Breast epithelium (tissue), 4 donors: ENCODE measurements at places on chromosomes 16 and 17. TPM values are rescaled to one million over a fixed set of nuclear protein-coding genes. Genes with fewer than 3 reads are reported as not detected.

GRCh38 chr16:77137045-77137444 is 53.9 kb upstream of the MON1B start:
- H3K4me1 ChIP-seq: no peaks in the 10 kb centered on the region
- H3K36me3 ChIP-seq: no peaks in the 10 kb centered on the region
- no peak overlapping the region for H3K4me3 ChIP-seq
- H3K27me3 ChIP-seq: no peaks in the 10 kb centered on the region

GRCh38 chr17:76953946-76954345 is 85.7 kb downstream of the MGAT5B start:
- H3K4me1 ChIP-seq: no peaks in the 10 kb centered on the region
- no peaks in the 10 kb centered on the region for H3K27me3 ChIP-seq
- H3K4me3 ChIP-seq: no peak overlapping the region
- no peaks in the 10 kb centered on the region for H3K36me3 ChIP-seq
- no peak overlapping the region for H3K27ac ChIP-seq

Gene NPIPB6
- total RNA-seq: not detected

DNA sequence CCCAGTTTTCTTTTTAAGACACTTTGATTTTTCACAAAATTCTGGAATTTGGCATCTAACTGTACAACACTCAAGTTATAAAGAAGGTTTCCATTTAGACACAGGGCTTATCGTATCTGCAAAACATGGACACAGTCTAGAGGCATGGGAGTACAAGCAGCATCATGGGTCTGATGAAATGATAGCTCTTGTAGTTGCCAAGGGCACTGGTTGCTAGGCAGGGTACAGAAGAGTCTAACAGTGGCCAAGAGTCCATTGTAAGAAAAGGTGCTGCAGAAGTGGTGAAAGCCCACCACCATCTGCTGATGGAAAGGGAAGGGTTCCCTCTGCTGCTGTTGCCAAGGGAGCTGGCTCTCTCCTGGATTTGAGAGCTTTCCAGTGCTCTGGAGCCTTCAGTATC is 20.8 kb downstream of the MYOCD start:
- no peaks in the 10 kb centered on the region for H3K36me3 ChIP-seq
- H3K4me1 ChIP-seq: no peaks in the 10 kb centered on the region
- no peak overlapping the region for H3K4me3 ChIP-seq
- no peak overlapping the region for H3K27ac ChIP-seq

DNA sequence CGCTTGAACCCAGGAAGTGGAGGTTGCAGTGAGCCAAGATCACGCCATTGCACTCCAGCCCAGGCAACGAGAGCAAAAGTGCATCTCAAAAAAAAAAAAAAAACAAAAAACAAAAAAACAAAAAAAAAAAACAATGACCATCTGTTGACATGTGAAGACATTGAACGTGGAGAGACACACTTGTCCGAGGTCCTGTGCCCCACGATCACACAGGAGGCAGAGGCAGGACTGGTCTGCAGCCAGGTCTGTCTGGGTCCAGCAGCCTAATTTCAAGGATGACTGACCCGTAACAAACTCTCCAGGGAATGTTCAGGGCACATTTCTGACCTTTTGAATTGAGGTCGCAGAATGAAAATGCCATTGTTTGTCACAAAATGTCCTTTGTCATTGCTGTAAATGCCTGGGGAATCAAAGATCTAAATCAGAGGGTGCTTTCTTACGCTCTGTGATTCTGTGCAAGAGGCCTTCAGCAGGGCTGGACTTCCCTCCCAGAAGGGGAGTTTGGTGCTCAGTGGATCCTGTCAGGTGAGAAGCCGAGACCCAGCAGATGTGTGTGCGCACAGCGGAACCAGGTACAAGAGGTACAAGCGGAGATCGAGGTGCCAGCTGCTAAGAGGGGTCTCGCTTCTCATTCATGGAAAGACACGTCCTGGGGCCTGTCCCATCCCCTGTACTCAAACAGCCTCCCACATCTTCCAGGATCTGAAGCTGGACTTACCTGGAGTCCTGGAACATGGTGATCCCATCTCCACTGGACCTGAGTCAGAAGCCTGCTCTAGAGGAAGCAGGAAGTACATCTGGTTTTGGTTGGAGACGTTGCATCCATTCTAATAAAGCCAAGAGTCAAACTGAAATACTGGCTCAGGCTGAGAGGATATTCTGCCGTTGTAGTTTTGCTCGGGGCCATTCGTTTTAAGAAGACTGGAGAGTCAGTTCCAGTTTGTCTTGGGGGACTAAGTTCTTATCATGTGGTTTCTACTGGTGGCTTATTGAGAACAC is 95.8 kb downstream of the IRF8 start:
- no peaks in the 10 kb centered on the region for H3K36me3 ChIP-seq
- H3K4me1 ChIP-seq: no peaks in the 10 kb centered on the region

GRCh38 chr16:31453255-31454204 is 5.8 kb upstream of the ARMC5 start:
- H3K4me1 ChIP-seq: peaks cover 28% of the 10 kb centered on the region
- no peaks in the 10 kb centered on the region for H3K27me3 ChIP-seq
- no peaks in the 10 kb centered on the region for H3K36me3 ChIP-seq
- H3K4me3 ChIP-seq: no peak overlapping the region
- H3K27ac ChIP-seq: peak overlapping the region; percentile 61
- no peak for DNase-seq

DNA sequence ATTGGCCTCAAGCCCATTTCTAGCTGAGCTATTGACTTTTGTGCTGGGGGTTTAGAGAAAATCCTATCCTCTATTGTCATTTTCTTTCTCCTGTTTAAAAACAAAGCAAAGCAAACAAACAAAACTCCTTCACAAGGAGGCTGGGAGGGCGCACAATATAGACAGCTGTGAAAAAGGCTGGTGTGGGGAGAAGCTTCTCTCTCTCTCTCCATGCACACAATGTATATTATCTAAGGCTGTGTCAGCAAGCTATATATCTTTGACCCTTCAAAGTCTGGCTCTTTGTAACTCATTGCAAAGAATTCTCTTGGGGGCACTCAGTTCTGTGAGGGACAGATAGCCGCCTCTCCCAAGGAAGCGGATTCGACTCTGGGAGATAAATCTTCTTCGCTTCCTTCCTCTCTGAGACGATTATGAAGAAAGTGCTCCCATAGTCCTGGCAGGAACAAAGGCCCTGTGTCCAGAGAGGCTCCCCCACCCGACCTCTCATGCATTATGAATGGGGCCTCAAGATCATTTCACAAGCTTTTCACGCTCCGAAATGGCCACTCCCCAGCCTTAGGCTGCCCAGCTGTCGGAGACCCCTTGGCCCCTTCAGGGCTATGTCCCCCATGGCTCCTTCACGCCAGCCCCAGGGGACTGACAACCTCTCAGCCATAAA is 33.2 kb upstream of the MEAK7 start:
- no peaks in the 10 kb centered on the region for H3K36me3 ChIP-seq
- no peak overlapping the region for H3K4me3 ChIP-seq
- peaks cover 6% of the 10 kb centered on the region for H3K4me1 ChIP-seq
- no peak overlapping the region for H3K27ac ChIP-seq

Gene KRT24
- not detected for total RNA-seq

- DNase-seq: no peak
- H3K27ac ChIP-seq: no peak overlapping the region
- no peak overlapping the region for H3K4me3 ChIP-seq
Observed at GRCh38 chr17:28170771-28171170, 128.3 kb downstream of the NLK start.

DNA sequence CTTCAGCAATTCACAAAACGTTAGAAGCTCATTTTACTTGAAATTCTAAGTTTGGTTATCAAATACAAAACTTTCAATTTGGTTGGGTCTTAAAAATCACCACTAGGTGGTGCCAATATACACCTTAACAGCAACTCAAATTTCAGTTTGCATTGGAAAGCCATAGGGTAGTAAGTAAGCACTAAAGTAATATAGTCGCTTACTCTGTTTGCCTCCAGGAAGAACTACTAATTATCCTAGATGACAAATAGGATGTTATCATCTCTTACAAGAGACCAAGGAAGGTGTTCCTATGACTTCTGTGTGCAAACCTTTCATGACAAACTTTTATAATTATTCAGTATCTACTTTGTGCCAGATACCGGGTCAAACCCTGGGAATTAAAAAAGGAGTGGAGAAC is 93.3 kb downstream of the MYO1D start:
- no peak overlapping the region for H3K27ac ChIP-seq
- no peaks in the 10 kb centered on the region for H3K4me1 ChIP-seq
- H3K4me3 ChIP-seq: no peak overlapping the region
- DNase-seq: no peak
- no peaks in the 10 kb centered on the region for H3K36me3 ChIP-seq

DNA sequence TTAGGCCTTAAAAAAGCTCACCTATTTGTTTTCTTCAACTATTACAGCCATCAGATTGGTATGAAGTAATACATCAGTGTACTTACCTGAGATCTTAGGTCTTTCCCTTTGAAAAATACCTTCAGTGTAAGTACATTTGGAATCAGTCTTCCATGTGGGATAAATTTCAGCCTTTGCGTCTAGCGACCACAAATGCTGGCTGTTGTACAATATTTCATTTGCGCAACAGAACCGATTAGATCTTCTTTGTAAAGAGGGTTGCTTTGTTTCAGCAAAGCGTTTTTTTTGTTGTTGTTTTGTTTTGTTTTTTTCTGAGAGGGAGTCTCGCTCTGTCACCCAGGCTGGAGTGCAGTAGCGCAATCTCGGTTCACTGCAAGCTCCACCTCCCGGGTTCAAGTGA is 394.0 kb downstream of the CPPED1 start:
- no peak for DNase-seq
- no peak overlapping the region for H3K27ac ChIP-seq
- H3K4me1 ChIP-seq: no peaks in the 10 kb centered on the region
- no peaks in the 10 kb centered on the region for H3K27me3 ChIP-seq
- H3K36me3 ChIP-seq: no peaks in the 10 kb centered on the region

Gene RGS9
- total RNA-seq: 6.9 TPM

GRCh38 chr16:58040945-58041627 is 15.5 kb downstream of the MMP15 start:
- H3K4me3 ChIP-seq: no peak overlapping the region
- no peak overlapping the region for H3K27ac ChIP-seq
- H3K27me3 ChIP-seq: no peaks in the 10 kb centered on the region
- H3K4me1 ChIP-seq: no peaks in the 10 kb centered on the region
- no peak for DNase-seq

DNA sequence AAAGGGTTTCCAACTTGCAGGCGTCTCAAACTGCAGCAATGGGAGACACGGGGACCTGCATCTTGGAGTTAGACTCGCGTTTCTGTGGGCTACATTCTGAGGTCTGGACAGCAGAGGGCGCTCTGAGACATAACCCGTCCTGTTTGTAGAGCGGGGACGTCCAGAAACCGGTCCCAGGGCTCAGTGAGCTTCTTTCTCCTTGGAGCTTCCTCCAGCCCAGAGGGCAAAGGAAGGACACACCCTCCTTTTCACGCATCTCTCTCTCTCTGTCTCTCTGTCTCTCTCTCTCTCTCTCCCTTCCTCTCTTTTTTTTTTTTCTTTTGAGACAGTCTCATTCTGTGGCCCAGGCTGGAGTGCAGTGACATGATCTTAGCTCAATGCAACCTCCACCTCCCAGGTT is 19.8 kb downstream of the COX4I1 start:
- peaks cover 18% of the 10 kb centered on the region for H3K27me3 ChIP-seq
- H3K4me3 ChIP-seq: no peak overlapping the region
- DNase-seq: peak; percentile 85
- H3K4me1 ChIP-seq: no peaks in the 10 kb centered on the region
- H3K36me3 ChIP-seq: no peaks in the 10 kb centered on the region
- H3K27ac ChIP-seq: no peak overlapping the region

- no peak for DNase-seq
- H3K36me3 ChIP-seq: no peaks in the 10 kb centered on the region
- no peaks in the 10 kb centered on the region for H3K27me3 ChIP-seq
- no peak overlapping the region for H3K27ac ChIP-seq
- no peaks in the 10 kb centered on the region for H3K4me1 ChIP-seq
Observed at GRCh38 chr16:74841469-74841868, 66.8 kb upstream of the FA2H start.

DNA sequence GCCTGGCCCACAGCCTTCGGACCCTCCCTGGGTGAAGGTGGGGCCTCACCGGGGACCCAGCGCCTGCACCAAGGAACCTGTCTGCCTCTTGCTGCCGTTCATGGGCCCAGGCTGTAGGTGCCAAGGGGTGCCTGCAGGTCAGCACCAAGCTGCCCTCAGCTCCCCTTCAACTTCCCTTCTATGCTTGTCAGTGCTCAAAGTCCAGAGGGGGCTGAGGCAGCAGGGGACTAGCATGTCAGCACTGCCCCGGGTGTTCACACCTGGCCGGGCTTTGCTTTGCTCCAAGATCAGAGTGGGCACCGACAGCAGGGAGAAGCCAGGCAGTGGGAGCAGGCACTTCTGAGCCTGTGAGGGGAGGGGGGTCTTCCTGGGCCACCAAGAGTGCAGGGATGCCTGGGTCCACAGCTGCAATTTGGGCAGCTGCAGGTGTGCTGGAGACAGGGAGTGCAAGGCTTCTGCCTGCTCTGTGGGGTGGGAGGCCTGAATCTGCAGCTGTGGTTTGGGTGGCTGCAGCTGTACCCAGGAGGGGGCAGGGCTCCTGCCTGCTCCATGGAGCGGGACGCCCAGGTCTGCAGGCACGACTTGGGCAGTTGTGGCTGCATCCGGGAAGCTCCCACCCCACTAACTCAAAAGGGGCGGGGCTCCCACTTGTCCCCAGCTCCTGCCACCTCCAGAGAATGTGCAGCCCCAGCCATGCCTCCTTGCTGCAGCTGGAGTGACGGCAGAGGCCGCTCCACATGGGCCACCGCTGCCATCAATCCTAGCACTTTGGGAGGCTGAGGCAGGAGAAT is 27.6 kb upstream of the PRM1 start:
- H3K4me1 ChIP-seq: no peaks in the 10 kb centered on the region
- H3K4me3 ChIP-seq: no peak overlapping the region
- H3K36me3 ChIP-seq: no peaks in the 10 kb centered on the region
- H3K27ac ChIP-seq: no peak overlapping the region

Gene ADAM11
- total RNA-seq: 1.3 TPM

Gene PDILT
- total RNA-seq: not detected

DNA sequence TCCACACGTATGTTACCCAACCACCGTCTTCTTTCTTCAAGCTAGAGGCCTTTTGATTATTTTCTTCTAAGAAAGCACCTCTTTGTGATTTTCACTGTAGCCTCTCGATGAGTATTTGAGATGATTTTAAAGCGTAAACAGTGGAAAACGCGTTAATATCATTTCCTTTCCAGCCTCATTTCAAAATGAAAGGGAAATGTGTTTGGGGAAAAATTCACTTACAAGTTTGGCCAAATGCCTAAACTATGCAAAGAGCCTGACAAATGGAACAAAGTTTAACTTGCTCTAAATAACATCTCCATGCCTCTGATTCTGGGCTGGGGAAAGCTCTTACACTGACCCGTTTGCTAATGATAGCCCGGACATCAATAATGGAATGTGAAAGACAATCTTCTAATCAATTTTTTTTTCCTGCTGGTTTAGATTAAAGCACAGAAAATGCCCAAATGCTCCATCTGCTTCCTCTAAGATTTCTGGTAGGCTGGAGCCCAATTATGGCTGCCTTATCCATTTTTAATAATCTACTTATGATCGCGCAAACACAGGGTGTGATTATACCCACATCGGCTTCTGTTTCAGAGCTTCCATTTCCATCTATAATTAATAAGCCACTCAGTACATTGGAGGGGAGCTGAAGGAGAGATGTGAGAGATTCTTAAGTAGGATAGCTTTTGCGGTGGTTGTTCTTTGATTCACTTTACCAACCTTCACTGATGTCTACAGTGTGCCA is 43.5 kb downstream of the HS3ST2 start:
- no peak overlapping the region for H3K4me3 ChIP-seq
- DNase-seq: no peak
- H3K36me3 ChIP-seq: no peaks in the 10 kb centered on the region
